Cardiac fibroblast (primary cell): ENCODE measurements at places on chromosomes 7 and 10.

GRCh38 chr7:147071536-147071935 lies 954.9 kb downstream of the CNTNAP2 start:
- no peak for DNase-seq

- no peak for DNase-seq
These were observed 9.8 kb upstream of the DLX6 start for GRCh38 chr7:96995406-96996110.

- no peak for DNase-seq
These were observed 30.6 kb upstream of the HNRNPH3 start for GRCh38 chr10:68301301-68301700.

DNA sequence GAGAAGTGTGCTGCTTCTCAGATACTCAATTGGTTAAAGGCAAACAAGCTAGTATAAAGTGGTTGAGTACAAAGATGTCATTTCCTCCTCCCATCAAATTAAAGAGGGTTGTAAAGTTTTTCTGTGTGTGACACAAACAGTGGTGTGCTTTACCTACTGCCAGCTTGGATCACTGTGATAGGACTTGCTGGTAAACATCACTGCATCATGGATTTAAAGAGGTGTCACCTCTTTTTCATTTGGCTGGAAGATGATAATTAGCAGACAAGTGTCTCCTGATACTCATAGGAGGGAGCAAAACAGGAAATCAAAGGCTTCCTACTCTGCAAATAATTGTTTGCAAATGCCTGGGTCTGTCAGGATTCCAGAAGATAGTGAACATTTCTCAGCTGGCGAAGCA lies 200.5 kb downstream of the MDFIC start:
- peak; percentile 3 for DNase-seq

- no peak for DNase-seq
These were observed 4.1 kb downstream of the PPIF start for GRCh38 chr10:79351332-79351731.

- no peak for DNase-seq
These were observed 84.0 kb downstream of the SNX13 start for GRCh38 chr7:17856251-17856650.

GRCh38 chr10:78436706-78437406 lies 403.2 kb downstream of the RPS24 start:
- no peak for DNase-seq

GRCh38 chr7:100088621-100089457 lies at the start of gene COPS6:
Gene COPS6, plus strand, starts transcription at chr7:100088969. Its CDS starts 22 bp downstream, at chr7:100088991.
- DNase-seq: peak; percentile 80

DNA sequence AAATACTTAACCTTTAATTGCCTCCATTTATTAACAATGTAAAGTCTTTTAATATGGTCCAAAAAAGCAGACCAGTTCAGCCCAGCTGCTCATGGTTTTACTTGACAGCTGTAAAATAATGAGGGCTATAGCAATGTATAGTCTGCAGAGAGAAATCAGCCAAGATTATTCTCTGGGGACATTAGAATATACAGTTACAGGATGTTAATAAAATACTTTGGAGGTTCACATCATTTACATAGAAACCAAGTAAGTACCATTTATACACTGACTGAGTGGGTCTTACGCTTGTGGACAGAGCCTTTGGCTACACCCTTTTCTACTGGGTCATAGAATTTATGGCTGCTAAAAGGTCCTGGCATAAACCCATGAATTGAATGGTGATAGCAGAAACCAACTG lies 340.7 kb upstream of the CELF2 start:
- DNase-seq: no peak

DNA sequence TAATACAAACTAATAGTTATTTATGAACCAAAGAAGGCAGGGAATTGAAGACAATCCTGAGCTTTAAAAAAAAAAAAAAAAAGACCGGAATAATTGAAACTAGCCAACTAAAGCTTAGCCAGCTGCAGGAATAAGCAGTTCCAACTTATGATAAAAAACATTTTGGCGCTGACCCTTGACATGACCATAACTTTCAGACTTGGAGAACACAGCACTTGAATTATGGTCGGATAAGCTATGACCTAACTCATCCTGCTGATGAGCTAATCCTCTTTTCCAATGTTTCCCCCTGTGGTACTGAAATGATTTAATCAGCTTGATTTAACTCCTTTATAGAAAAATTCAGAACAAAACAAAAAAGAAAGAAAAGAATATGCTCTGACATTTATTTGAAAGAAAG lies 181.8 kb downstream of the DGKB start:
- peak; percentile 18 for DNase-seq

- DNase-seq: no peak
These were observed 53.1 kb downstream of the SLK start for GRCh38 chr10:104020020-104020419.
